ENCODE measurements at places on chromosomes 1 and 21.

GRCh38 chr1:165354739-165355138 is 1.8 kb downstream of the LMX1A start:
- DNase-seq = no peak

- no peak for DNase-seq
Measured at GRCh38 chr1:116720364-116721038, 33.7 kb upstream of the CD2 start.

DNA sequence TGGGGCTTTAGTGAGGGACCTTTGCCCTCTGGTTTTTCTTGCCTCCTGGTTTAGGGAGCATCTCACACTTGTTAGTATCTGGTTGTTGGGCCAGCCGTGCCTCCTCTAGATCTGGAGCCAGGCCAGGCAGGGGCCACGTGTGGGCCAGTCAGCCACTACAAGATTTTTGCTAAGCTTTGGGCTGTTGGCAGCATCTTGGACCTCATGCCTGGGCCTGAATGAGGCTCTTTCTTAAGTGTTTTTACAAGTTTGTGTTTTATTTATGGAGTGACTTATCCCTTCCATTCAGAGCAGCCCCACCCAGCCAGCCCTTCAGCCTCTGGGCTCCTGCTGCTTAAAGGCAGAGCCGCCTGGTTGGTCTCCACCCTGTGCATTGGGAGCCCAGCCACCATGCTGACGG is 1.6 kb upstream of the SH3BGRL3 start:
- no peak for DNase-seq

GRCh38 chr1:22702296-22703085 is 8.1 kb upstream of the EPHB2 start:
- DNase-seq = no peak

- DNase-seq = no peak
Measured at GRCh38 chr1:203743091-203743571, 21.9 kb upstream of the LAX1 start.

DNA sequence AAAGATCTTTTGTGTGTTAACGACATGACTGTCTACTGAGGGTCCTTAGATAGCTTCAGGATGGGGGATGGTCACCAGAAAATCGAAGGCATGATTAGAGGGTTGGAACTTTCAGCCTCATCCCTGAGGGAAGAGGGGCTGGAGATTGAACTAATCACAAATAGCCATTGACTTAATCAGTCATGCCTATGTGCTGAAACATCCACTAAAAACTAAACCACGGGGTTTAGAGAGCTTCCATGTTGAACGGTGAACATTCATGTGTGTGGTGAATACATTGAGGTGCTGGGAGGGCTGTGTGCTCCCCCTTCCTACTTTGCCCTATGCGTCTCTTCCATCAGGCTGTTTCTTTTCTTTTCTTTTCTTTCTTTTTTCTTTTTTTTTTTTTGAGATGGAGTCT is 17.0 kb downstream of the RBP7 start:
- no peak for DNase-seq

- DNase-seq = peak; percentile 8
Measured at GRCh38 chr21:15682977-15683376, 46.8 kb upstream of the USP25 start.

DNA sequence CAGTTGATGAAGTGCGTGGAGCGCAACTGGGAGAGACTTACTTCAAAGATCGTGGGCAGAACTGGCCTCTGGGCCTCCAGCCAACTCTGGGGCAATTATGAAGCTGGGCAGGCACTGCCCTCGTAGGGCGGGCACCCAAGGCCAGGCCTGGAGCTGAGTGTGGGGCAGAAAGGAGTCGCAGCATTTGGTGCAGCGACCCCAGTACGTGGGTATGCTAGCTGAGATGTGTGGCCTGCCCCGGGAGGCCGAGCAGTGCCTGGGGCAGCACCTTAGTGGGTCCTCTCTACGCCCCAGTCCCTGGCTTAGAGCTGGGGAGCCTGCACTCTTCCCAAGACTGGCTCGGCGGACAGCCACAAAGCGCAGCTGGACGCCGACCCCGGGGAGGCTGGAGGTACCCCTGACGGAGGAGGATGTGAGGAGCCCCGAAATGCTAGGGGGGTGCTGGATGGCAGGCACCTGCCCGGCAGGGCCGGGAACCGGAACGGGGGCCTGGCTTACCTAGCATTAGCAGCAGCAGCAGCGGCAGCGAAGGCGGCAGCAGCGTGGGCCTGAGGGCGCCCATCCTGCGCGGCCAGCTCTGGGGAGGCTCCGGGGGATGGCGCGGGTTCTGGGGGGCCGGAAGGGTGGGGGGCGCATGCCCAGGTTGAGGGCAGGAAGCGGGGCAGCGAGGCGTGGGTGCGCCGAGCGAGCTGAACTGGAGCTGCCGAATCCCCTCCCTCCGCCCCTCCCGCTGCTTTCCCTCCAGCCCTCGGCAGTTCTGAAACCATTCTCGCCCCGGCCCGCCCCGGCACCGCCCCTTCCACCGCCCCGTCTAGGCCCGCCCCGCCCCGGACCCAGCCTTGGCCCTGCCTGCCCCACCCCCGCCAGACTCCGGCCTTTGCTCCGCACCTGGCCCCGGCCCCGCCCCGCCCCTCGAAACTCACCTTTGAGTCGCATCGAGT is at the start of gene IGSF8:
IGSF8 (minus strand) TSS at position 709 of the 941 bp plus-strand sequence; CDS start at position 562, 147 bp downstream.
- DNase-seq = peak; percentile 92

DNA sequence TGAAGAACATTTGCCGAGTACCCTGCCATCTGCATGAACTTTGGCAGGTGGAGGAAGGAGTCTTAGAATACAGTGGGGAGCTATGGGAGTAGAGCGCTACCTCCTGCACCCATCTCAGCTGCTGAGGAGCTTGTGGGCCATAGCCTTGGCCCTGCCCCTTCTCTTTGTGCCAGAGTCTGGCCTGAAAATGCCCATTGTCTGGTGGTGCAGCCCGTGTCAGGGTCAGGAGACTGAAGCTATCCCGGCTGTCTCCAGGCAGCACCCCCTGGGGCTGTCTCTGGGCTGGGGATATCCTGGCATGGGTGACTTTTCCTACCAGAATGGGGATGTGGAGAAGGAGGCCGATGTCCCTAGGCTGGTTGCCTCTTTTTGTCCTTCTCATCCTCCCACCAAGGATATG is 7.3 kb downstream of the IPO13 start:
- DNase-seq = no peak

GRCh38 chr1:181075766-181076350 is 12.6 kb upstream of the IER5 start:
- DNase-seq = no peak

- no peak for DNase-seq
Measured at GRCh38 chr1:151596166-151596953, 15.5 kb upstream of the SNX27 start.

GRCh38 chr21:17848228-17848627 is 29.1 kb upstream of the C21orf91 start:
- DNase-seq = no peak

DNA sequence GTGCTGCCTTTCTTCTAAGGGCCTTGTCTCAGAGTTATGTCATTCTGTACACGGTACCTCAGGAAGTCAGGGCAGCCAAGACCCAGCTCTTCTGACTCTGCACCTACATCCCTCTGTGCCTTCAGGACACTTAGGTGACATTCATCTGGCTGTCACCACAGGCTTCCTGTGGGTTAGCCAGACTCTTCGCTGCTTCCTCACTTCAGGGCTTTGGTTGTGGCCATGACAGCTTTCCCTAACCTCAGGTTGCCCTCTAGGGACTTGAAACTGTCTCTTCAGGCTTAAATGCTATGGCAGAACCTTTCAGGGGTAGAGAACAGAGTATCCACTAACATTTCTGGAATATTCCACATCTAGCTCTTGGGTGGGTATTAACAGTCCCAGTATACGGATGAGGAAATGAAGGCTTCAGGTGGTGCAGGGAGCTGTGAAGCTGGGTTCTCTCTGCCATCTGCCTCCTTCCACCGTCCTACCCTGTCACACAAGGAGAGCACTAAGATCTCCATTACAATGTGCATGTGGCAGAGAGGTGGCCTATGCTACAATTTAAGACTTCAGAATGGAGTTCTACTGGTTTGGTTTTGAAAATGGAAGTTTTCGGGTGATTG is 9.9 kb downstream of the TSSK3 start:
- no peak for DNase-seq

DNA sequence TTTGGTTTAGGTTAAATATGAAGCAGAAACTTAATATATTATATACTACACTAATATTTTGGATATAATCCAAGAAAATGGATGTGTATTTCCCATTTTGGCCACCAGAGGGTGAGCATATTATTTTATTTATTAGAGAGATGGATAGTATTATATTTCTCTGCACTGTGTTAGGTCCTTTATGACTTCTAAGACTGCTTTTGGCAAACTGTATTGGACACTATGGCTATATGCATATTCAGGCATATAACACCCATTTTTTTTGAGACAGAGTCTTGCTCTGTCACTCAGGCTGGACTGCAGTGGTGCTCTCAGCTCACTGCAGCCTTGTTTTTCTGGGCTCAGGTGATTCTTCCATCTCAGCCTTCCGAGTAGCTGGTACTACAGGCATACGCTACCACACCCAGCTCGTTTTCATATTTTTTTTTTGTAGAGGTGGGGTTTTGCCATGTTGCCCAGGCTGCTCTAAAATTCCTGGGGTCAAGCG is 17.8 kb upstream of the PGM1 start:
- no peak for DNase-seq

GRCh38 chr1:220045356-220046051 is 801 bp downstream of the EPRS1 start:
- DNase-seq = no peak

DNA sequence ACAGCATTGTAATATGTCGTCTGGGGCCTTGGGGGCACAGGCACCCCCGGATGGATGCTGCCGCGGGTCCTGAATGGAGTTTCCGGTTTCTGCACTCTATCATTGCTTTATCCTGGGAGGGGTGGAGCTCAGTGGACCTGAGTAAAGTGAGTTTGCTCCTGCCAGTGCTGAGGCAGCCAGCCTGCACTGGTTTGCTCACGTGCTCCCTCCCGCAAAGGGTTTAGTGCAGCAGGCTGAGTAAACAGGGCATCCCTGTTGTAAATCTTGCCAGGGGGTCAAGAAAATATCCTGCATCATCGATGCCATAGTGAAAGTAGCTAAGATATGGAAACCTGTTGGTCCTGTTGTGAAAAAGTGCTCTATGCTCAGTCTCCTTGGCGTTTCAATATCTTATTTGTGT is 85.6 kb upstream of the BRINP3 start:
- DNase-seq = no peak

DNA sequence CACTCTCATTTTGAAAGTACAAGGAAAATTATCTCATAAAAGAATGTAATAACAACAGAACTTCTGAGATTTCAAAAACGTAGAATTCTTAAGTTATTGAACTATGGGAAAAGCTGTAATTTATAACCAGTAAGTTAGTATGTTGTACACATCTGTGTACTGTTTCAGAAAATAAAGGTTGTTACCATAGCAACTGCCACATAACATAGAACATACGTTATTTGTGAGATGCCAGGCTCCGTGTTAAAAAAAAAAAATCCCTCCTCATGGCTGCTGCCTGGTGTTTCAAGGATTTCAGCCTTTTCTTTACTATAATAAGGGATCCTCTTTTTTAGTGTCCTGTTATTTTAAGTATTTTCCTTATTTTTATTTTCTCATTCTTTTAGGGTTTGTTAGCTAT is 79.5 kb downstream of the RWDD3 start:
- DNase-seq = no peak

- no peak for DNase-seq
Measured at GRCh38 chr1:57101209-57101608, 135.4 kb upstream of the C8B start.

DNA sequence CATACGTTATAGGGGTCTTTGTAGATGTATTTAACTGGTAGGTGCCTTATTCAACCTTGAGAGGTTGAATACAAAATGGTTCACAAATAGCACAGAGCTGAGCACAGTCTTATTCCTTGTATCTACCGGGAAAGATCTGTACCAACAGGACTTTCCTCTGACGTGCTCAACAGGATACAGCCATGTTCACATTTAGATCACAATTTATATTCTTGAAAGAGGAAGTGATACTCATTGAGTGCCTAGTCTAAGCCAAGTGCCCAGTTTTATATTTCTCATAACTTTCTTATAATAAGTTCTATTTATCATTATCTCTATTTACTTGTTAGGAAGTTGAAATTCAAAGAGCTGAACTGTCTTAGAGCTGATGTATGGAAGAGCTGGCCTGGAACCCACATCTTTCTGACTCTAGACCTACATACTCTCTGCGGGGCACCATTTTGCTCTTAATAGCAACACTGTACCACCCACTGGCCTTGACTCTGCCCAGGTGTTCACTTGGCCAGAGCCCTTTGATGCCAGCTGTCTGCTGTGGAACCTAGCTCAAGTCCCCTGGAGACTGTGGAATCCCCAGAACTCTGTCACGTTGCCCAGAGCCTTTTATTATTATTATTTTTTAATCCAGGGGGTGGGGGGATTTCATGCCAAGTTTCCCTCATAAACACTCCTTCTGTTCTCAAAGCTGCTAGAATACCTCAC is 156.2 kb downstream of the TPR start:
- no peak for DNase-seq

GRCh38 chr1:23403038-23403336 is 21.6 kb downstream of the TCEA3 start:
- DNase-seq = no peak

GRCh38 chr1:175385316-175385715 is 192.7 kb upstream of the KIAA0040 start:
- DNase-seq = no peak

DNA sequence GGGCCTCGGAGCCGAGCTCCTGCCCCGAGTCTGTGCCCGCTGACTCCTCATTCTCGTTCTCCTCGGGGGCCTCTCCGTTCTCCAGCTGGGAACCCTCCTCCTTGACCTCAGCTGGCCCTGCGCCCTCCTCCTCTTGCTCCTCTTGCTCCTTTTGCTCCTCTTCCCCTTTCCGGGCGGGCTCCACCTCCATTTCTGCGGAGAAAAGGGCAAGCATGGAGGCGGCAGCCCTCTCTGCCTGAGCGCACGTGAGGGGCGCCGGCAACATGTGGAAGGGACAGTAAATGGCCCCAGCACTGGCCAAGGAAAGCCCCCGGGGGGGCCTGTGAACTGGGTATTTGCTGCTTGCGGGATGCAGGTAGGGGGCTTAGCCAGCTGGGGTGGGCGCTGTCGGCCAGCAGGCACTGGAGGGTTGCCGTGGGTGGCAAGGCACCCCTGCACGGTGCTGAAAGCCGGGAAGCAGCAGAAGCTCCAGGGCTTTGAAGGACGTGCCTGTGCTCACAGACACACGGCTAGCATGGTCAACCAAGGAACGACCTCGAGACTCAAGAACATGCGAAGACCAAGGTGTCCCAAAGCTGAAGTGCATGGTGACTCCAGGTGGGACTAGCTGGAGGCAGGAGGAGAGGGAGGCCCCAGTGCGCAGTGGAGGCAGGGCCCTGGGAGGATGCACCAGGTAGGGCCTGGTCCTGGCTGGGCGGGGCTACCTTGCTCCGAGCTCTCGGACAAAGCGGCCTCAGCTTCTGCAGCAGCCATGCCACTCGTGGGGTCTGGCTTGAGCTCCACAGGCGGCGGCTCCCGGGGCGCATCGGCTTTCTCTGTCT is 30.7 kb downstream of the ZBTB17 start:
- DNase-seq = no peak

- DNase-seq = no peak
Measured at GRCh38 chr1:84991097-84991920, 5.6 kb downstream of the MCOLN2 start.

- no peak for DNase-seq
Measured at GRCh38 chr21:33855190-33855589, 60.4 kb downstream of the ATP5PO start.

GRCh38 chr1:183724350-183725042 is 71.4 kb upstream of the APOBEC4 start:
- no peak for DNase-seq

GRCh38 chr1:50474859-50475809 is 51.9 kb upstream of the DMRTA2 start:
- DNase-seq = peak; percentile 30

- no peak for DNase-seq
Measured at GRCh38 chr1:212515329-212515760, 82.6 kb downstream of the NENF start.

GRCh38 chr1:245096311-245097066 is 58.3 kb upstream of the KIF26B start:
- no peak for DNase-seq

Measured in NCI-H774 (cell line).